Cerebellar nuclear complex (tissue), 1 donor: ENCODE measurements at places on chromosomes 1 and 21.
A peak's percentile ranks its signal among the peaks of the same experiment; 100 is the strongest.

- no peak for DNase-seq
These were observed 15.1 kb downstream of the OR6F1 start for GRCh38 chr1:247701338-247701737.

GRCh38 chr21:36717976-36718375 lies 19.1 kb downstream of the SIM2 start:
- no peak for DNase-seq

DNA sequence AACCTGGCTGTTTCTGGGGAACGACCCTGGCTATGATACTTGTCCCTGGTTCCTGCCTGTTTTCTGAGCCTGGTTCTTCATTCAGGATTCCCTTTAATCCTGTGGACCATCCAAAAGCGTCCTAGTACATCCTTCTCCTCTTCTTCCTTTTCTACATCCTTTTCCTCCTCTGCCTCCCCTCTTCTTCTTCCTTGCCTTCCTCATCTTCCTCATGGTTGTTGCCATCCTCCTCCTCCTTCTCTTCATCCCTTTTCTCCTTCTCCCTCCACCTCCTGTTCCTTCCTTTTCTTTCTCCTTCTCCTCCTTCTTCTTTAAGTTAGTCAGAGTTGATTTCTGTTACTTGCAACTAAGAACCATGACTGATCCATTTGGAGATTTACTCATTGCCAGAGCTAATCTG lies 197.8 kb downstream of the FOXD2 start:
- no peak for DNase-seq

DNA sequence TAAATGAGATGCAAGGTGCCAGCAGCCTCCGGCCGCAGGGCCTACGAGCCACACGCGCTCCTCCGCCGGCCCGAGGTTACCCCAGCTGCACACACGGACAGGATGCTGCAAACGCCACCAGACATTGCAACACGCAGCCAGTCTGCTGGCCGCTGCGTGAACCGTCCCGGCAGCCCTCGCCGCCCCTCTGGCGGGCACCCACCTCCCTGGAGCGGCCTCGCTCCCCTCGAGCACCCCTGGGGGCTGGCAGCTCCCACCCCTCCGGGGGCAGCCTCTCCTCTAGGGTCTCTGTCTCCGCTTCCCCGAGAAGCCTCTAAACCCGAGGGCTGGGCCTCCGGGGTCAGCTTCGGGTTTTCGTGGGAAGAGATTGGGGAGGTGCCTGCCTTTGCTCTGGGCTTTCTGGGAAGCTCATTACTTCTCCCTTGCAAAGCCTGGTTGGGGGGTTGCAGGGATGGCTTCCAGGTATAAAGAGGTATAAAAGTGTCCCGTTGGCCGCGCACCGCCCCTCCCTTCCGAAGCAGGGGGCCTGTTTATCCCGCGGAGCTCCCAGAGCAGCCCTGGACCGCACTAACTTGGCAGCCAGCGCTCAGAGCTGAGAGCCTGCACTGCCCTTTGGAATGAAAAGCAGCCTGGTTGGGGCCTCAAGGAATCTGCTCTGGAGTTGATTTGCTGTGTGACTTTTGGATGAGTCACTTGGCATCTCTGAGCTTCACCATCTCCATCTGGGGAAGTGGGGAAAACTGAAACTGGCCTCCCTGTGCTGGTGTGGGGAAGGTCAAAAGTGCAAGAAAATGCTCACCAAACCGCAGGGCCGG lies 21.8 kb downstream of the DHRS3 start:
- DNase-seq, result no peak

DNA sequence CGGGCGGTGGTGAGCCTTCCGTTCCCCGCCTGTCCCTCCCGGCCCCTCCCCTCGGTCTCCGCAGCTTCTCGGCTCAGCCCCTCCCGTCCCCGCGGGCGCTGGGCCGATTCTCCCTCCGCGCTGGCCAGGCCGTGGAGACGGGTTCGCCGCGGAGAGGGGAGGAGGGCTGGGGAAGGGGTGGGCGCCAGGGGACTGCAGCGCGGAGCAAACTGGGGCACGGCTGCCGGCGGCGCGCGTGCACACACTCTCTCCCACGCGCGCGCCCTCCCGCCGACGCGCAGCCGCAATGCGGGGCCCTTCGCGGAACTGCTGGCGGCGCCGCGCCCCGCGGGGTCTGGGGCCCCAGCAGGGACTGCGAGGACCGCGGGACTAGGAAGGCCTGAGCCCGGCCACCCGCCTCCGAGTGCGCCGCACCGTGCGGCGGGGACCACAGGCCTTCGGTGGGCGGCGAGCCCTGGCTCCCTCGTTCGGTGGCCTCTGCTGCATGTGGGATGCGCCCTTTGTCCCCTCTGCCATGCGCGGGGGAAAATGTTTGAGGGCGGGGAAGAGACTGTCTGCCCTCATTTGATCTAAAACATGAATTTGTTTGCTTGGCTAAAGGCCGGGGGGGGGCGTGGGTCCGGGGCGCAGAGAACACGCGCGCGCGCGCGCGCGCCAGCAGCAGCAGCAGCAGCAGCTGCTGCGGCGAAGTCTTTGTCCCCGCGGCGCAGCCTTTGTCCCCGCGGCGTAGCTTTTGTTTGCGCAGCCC lies 90.7 kb upstream of the VAMP3 start:
- DNase-seq, result peak; percentile 14

GRCh38 chr21:26506956-26507355 lies 66.1 kb downstream of the CYYR1 start:
- DNase-seq, result no peak

DNA sequence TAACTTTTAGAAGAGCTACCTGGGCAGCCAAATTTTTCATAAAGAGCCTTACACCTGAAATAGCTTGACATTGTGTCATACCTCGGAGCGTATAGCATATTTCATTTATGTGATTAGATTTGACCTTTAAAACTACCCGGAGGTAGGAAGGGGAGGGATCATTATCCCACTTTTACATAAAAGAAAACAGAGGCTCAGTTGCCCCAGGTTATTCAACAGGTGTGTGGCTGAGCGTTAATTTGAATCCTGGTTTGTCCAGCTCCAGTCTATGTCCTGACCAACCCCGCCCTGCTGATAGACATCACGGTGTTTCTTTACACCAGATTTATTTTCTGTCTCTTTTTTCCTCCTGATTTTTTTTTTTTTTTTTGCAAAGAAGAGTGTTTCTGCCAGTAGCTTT lies 39.7 kb downstream of the PBX1 start:
- no peak for DNase-seq

DNA sequence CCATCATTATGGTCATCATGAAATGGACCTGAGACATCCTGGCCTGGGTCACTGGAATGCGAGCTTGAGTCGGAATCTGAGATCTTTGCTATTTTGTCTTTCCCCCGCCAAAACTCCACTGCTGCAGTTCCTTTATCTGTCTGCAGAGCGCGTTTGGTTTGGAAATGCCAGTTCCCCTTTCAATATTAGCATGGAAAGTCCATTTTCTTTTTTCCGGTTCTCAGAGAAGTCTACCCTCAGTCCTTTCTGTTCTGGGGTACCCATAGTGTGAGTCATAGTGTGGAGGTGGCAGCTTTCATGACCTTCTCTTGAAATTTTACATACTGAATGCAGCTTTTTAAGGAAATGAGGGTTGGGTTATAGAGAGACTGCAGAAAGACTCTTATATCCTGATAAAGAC lies 14.6 kb downstream of the CACNA1E start:
- no peak for DNase-seq

DNA sequence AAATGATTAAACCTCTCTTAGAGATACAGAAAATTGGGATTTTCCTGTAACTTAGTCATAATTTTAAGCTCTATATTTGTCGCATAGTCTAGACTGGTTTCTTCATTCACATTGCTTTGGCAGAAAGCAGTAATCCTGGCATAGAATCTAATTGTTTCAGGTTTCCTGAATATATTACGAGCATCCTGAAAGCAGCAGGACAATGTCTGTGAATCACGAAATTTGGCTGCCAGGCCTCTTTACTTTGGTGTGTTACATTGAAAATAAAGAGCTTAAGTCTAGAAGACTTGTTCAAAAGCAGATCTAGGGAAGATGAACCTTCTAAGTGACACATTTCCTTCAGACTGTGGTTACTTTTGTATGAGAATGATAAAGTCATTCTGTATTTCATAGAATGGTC lies 72.2 kb downstream of the TDRD5 start:
- no peak for DNase-seq

- DNase-seq, result no peak
These were observed 32.9 kb downstream of the JAK1 start for GRCh38 chr1:64933296-64934070.

DNA sequence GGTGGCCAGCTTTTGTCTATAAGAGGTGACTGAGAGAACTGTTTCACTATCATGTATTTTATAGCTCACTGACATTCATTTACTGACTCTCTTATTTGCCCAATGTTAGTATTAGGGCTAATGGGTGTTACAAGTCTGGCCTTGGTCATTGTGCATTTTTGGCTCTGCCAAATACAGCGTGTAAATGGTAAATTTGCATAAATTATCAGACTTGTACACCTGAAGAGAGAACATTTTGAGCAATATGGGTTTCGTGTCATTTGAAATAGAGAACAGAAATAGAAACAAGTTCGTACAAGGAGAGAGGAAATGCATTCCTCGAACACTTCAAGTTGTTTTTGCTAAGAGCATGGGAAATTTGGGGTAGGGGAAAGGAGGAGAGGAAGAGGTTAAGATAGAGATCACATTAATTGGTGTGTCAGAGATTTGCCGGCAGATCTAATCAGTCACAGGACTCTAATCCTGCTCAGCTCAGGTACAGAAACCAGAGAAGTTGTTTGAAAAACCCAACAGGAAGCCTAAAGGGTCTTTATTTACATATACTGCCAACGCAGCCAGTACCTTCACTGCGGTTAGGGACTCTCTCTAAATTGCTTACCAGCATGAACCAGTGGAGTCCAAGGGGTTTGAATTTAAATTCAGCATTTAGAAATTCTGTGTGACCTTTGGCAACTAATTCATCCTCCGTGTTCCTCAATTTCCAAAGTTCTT lies 261.5 kb downstream of the GPATCH2 start:
- DNase-seq, result no peak

GRCh38 chr1:175417316-175417715 lies 224.7 kb upstream of the KIAA0040 start:
- DNase-seq, result no peak

DNA sequence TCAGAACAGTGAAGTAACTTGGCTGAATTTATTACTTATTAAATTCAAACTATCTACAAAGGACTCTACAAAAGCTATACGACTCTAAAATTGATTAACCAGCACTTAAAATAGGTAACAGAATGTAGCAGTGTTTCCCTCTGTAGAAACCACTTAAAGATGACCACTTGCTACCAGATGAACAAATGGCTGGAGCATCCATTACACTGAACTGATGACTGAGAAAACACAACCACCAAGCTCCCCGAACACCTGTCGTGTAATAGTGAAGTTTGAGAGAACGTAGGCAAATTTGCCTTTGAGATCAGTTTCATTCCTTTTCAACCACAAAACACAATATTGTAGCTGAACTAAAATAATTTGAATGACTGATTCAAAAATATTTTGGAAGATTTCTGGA lies 226.7 kb downstream of the KCNT2 start:
- no peak for DNase-seq

GRCh38 chr1:26864610-26865480 lies 1.9 kb downstream of the SFN start:
- DNase-seq, result peak; percentile 96

GRCh38 chr1:45762291-45762690 lies 11.8 kb upstream of the IPP start:
- DNase-seq, result no peak

DNA sequence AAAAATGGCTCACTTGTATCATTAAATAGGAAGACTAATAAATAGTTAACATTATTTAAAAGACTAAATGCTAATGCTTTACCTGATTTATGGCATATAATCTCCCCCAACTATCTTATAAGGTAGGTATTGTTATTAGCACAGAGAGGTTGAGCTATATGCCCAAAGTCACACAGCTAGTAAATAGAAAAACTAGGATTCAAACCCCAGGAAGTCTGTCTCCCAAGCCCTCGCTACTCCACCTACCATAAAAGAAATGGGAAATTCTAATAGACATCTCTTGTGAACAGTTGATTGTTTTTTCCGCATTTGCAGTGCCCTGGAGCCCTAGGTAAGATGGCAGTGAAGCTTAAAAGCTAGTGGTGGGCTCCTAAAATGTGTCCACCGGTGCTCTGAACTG lies 65.2 kb upstream of the SOD1 start:
- DNase-seq, result no peak

DNA sequence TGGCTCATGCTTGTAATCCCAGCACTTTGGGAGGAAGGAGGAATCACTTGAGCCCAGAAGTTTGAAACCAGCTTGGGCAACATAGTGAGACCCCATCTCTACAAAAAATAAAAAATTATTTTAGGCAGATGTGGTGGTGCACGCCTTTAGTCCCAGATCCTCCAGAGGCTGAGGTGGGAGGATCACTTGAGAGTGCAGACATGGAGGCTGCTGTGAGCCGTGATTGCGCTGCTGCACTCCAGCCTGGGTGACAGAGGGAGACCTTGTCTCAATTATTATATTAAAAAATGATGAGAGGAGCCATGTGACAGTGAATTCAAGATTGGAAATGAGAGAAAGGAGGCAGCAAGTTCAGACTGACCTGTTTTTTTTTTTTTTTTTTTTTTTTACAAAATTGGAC lies 282.3 kb downstream of the ZP4 start:
- no peak for DNase-seq

DNA sequence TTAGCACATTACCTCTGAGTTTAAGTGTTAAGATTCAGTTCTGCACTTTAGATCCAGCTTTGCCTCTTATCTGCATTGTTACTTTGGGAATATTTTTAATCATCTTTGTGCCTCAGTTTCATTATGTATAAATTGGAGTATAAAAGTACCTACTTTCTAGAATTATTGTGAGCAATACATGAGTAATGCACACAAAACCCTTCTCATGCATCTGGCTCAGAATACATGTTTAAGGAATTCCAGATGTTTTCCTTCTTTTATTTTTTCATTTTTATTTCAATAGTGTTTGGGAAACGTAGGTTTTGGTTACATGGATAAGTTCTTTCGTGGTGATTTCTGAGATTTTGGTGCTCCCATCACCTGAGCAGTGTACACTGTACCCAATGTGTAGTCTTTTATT lies 14.2 kb downstream of the C8A start:
- no peak for DNase-seq

GRCh38 chr1:192601143-192601542 lies 25.6 kb downstream of the RGS1 start:
- DNase-seq, result no peak

DNA sequence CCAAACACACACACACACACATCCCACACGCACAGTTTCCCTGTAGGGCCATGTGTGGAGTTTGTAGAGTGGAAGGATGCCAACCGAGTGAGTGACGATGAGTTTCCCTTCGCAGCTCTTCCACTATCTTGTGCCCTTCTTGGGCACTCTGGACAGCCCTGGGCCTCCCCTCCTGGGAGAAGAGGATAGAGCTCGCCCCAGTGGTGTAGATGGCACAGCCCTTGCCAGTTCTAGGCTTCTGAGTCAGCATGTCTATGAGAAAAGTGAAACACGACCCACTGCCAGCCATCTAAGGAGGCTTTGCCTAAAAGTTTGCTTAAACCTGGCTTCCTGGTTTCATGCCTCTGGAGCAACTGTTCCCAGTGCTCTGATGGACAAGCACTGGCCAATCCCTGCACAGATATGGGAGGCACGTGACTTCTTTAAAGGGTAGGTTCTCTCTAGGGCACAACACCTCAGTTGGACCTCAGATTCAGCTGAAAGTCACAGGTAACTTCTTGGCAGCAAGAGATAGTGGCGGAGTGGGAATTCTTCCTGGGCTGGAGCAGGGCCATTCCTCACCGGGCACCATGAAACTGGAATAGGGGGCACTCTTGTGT lies 195.9 kb upstream of the GALNT2 start:
- no peak for DNase-seq

GRCh38 chr21:41064334-41064791 lies 103.6 kb upstream of the BACE2 start:
- DNase-seq, result no peak
